ENCODE measurements at places on chromosomes 13 and 19. TPM values are rescaled to one million over a fixed set of nuclear protein-coding genes. Genes with fewer than 3 reads are reported as not detected.

Gene APOC4
- polyA plus RNA-seq: not detected

Gene DCAF15
- polyA plus RNA-seq: 39.4 TPM

Gene KLK12
- not detected for polyA plus RNA-seq

Gene ANGPTL8
- not detected for polyA plus RNA-seq

Gene MEGF8
- polyA plus RNA-seq: 21.5 TPM

Gene NLRP4
- polyA plus RNA-seq: not detected

Gene C1QTNF9
- not detected for polyA plus RNA-seq

Gene ZNF614
- polyA plus RNA-seq: 15.8 TPM

All from neural cell (in vitro differentiated cells).